ENCODE measurements at places on chromosomes 3 and 15. TPM values are rescaled to one million over a fixed set of nuclear protein-coding genes. Genes with fewer than 3 reads are reported as not detected.

GRCh38 chr15:33215941-33216872 is 21.7 kb upstream of the FMN1 start:
- no peak for DNase-seq

DNA sequence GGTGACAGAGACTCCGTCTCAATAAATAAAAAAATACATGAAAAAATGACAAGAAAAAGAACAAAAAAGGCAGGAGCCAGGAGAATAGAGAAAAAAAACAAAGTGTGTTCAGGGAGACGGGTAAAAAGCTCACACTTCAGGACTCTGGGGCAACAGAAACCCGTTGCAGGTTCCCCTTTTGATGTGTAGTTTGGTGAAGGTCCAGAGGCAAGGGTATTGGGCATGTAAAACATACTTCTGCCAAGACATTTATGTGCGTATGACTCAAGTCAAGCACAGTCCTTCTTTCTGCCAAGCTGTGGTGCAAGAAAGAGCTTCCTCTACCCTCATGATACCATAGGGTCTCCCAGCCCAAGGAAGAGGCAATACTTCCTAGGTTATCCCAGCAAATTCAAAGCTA is 33.4 kb upstream of the STRIT1 start:
- DNase-seq: no peak

- DNase-seq: peak; percentile 100
These were observed 40.0 kb downstream of the PTPN23 start for GRCh38 chr3:47420511-47421484.

- no peak for DNase-seq
These were observed 26.2 kb downstream of the HMG20A start for GRCh38 chr15:77446840-77447390.

DNA sequence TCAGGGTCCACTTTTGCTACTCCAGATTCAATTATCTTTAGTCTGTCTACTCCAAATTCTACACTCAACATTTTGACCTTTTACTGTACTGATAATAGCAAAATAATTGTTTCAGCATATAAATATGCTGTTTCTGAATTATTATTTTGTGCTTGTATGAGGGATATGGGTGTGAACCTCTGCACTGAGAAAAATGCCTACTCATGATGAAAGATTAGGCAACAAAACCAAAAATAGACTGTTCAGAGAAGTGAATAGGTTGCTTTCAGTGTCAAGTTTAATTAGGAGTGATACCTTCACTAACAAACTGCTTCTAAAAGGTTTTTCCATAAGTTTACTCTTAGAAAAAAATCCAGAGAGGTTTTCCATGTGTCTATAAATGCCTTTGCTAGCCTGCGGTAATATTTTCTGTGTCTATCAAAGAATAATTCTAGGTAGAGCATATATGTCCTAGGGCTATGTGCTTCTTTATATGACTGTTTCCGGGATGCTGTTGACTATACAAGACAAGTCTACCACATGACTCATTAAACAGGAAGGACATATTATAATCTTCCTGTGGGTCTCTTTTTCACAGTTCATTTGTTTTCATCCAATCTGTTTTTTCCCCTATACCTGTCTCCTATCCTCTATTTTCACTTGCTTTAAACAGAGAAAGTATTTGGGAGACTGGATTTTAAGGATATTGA is 218.5 kb upstream of the TTC14 start:
- DNase-seq: no peak

DNA sequence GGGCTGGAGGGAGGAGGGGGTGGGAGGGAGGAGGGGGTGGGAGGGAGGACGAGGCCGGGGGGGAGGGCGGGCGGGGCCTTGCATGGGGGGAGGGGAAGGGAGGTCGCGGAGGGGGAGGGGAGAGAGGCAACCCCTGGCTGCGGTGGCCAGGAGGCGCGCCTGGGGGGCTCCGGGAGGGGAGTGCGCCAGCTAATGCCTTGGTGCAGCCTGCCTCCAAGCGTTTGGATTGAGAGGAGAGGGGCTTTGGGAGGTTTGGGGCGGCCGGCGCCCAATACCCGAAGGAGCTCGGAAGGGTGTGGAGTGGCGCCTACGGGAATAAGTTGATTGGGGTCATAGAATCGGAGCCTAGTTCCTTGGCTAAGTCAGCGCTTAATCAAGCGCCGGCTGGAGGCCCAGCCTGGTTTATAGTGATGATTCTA is 557 bp downstream of the TFG start:
- peak; percentile 77 for DNase-seq

DNA sequence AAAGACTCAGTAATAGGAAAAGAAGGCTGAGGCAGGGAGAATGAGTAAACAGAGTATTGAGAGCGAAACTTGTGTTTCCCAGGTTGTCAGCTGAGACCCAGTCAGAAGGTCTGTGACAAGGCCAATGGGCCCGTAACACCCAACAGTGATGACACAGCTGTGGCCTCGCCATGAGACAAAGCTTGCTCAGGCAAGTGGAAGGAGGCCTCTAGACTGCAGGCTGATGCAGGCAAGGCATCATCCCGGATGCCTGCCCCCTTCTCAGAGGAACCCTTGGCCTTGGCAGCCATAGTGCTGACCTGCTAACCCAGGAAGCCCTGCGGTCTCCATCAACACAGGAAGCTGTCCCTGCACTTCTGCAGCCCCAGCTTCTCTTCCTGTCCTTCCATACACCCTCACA is 15.4 kb downstream of the RAB6B start:
- no peak for DNase-seq

- DNase-seq: no peak
These were observed 11.2 kb upstream of the ATP13A3 start for GRCh38 chr3:194497799-194498575.

DNA sequence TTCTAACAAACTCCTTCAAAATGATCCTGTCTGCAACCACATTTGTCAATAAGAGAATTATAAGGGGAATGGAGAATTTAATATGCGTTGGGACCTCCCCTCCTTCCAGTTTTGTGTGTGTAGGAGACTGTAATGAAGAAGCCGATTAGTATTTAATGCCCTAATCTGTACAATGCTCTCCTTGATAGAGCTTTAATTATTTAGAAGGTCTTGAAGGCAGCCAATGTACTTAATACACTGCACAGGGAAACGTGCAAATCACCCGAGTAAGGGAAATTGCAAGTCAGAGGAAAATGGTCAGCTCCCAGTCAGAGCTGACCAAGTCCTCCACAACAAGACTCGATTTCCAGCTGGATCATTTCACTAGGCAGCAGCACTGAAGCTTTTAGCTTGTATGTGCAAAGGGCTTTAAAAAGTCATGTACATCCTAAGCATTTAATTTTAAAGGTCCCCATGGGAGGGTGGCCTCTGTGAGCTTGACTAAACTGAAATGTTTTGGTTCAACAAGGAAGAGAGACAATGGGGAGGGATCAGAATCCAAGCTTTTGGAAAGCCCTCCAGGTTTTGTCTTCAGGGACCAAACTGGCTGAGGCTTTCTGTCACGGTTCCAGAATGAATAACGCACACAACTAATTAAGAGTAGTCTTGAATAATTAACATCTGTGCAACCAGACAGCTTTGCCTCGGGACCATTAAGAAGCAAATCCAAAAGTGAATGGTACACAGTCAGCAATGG is 159.8 kb upstream of the MITF start:
- peak; percentile 37 for DNase-seq

- DNase-seq: no peak
These were observed 8.8 kb downstream of the TYRO3 start for GRCh38 chr15:41567862-41568261.

- peak; percentile 83 for DNase-seq
These were observed 140.9 kb downstream of the TPRA1 start for GRCh38 chr3:127449486-127450212.

SLC12A1 gene
- total RNA-seq: not detected

PLAAT1 gene
- total RNA-seq: under 0.01 TPM

THAP10 gene
- 1.1 TPM for total RNA-seq

SEMA3B gene
- total RNA-seq: 5.9 TPM

ISG20 gene
- 2.1 TPM for total RNA-seq

DOCK3 gene
- 0.36 TPM for total RNA-seq

Measured in osteoblast (primary cell).